ENCODE measurements at places on chromosomes 13 and 19. TPM values are rescaled to one million over a fixed set of nuclear protein-coding genes. Genes with fewer than 3 reads are reported as not detected.

GRCh38 chr13:76762721-76763120 is 123.5 kb downstream of the KCTD12 start:
- DNase-seq, result no peak

DNA sequence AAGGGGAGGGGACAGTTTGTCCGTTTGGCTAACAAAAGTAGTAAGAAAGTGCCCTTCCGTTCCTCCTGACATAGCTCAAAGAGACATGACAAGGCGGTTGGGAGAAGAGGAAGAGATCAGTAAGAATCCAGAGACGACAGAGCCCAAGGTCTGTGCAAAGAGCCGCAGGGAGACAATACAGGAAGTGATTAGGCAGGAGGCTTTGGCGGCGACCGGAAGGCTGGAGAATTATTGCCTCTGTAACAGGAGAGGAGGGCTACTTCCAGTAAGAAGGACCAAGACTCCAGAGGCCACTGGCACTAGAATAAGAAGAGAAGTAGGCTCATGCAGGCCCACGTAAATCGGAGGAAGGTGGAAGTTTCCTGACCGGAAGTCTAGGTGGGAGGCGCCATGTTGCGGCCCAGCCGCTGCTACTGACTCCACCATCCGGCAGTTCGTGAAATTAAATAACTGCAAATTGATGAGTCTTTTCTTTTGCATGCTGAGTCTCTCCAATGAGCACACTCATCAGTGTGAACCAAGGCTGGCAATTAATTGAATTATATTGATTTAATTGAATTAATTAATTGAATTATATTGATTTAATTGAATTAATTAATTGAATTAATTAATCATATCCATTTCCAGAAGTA is 9.9 kb downstream of the RFX2 start:
- no peak for DNase-seq

GRCh38 chr13:98520674-98521449 is 56.0 kb downstream of the STK24 start:
- no peak for DNase-seq

DNA sequence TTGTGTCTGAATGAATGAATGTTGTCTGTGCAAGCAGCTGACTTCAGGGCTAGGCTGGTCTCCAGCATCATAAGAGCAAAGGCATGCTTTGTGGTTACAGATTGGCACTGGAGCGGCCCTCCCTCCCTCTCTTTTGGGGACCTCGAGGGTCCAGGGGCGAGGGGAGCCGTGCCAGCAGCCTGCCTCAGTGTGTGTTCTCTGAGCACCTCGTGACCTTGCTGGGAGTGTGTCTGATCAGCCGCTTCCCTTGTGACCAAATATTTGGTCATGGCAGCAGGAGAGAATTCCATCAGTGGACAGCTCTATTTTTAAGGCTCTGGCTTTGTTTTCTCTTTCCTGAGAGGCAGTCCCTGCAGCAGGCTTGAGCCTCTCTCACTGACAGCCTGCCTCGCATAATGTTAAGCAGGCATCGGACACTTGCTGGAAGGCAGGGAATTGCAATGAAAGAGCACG is 329.7 kb downstream of the UQCRFS1 start:
- no peak for DNase-seq

- DNase-seq, result no peak
Observed at GRCh38 chr19:54207983-54208783, 7.5 kb downstream of the RPS9 start.

GRCh38 chr19:48683349-48683748 is 10.5 kb upstream of the NTN5 start:
- DNase-seq, result no peak

GRCh38 chr13:25295701-25296100 is 5.7 kb upstream of the NUP58 start:
- no peak for DNase-seq

DNA sequence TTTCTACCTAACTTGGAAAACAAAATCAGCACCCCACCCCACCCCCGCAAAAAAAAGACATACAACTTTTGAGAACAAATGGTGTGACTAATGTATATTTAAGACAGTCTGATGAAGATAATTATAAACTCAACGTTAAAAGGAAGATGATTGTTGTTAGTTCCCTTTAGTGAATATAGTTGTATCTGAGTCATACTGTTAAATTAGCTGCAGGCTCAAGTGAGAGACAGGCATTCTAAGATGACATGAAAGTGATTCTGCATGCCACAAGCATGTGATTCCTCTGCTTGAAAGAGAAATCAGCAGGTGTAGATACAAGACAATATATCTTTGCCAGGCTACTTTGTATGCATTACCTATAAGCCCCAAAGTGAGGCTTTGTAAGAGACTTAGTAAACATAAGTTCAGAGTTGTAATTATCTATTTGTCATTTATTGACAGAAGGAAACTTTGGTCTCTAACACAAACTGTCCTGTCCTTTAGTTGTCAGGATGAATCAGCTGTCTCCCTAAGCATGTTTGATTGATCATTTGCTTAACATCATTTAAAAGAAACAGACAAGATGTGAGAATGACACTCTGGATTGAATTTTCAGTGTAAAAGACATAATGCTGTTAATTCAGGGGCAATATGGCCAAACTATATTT is 319.4 kb upstream of the HTR2A start:
- peak; percentile 85 for DNase-seq

GRCh38 chr13:94660695-94661326 is 51.5 kb downstream of the SOX21 start:
- DNase-seq, result no peak

- DNase-seq, result no peak
Observed at GRCh38 chr19:2453431-2454025, 3.2 kb downstream of the LMNB2 start.

DNA sequence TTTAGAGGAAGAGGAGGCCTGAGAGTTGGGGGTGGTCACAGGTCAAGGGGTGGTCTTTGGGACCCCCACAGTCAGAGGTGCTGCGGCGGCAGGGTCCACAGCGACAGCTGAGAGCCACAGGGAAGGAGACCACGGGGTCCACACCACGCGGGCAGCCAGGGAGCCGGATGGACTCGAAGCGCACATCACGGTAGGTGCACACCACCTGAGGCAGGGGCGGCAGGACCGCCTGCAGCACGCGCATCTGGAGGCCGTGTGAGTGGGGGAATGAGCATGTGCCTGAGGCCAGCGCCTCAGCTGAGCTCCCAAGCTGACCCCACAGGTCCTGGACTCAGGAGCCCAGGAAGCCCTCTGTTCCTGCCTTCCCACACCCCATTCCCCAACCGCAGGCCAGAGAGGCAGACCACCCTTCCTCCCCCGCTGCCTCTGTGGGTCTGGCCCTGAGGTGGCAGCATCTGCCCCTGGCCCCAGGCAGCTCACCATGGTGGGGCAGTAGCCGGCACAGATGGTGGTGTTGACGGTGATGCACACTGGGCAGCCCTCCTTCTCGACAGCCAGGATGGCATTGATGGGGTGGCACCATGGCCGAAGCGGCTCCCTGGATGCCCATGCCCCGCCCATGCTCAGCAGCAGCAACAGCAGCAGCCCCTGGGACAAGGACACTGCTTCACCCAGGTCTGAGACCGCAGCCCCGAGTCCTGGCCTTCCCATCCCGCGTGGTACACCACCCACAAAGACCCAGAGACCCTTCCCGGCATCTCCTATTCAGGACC is 638 bp downstream of the LHB start:
- DNase-seq, result no peak

- DNase-seq, result no peak
Observed at GRCh38 chr19:48603001-48603400, 3.5 kb upstream of the SPACA4 start.

DNA sequence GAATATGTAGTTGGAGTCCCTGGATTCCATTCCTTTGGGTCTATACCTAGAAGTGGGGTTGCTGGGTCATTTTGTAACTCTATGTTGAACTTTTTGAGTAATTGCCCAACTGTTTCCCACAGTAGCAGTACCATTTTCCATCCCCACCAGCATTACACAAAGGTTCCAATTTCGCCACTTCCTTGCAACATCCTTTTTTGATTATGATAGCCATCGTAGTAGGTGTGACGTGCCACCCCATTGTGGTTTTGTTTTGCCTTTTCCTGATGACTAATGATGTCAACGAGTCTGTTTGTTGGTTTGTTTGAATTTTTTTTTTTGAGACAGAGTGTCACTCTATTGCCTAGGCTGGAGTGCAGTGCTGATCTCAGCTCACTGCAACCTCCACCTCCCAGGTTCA is 3.3 kb upstream of the PEX11G start:
- DNase-seq, result no peak

- DNase-seq, result peak; percentile 67
Observed at GRCh38 chr13:51638216-51638871, 54.1 kb downstream of the WDFY2 start.

DNA sequence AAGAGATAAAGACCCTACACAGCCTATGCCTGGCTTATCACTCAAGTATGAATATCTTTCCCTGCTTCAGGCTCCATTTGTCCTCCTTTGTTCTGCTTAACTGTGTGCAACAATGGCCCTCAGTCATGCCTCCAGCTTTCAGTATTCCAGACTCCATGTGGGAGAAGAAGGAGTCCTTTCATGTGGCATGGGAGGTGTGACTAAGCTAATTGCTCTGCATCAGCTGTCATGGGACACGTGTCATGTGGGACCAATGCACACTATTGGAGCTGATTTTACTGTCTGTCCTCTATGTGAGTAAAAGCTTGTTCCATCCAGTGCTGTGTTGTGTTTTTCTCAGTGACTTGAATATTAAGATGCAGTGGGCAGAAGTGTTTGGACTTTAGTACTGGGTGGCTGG is 1198.3 kb downstream of the OLFM4 start:
- no peak for DNase-seq

GRCh38 chr13:30720172-30720869 is 15.0 kb upstream of the ALOX5AP start:
- DNase-seq, result no peak

- no peak for DNase-seq
Observed at GRCh38 chr19:41330946-41331678, 21.1 kb downstream of the CCDC97 start.

- DNase-seq, result no peak
Observed at GRCh38 chr13:23731709-23732108, 157.5 kb downstream of the MIPEP start.

DNA sequence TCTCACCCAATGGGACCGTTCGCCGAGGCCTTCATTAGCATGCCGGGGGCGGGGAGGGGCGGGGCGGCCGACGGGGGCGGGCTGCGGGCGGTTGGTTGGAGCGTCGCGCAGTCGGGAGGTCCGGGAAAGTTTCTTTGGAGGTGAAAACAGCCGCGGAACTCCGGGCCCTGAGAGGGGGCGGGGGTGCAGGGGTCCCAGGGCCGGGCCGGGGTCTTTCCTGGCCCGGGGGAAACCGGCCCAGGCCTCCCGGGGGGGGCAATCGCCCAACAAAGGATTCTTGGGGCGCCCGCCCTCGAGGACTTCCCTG is at the start of gene HMG20B:
Gene HMG20B (plus strand): TSS at position 90 of the 307 bp plus-strand sequence. CDS start 366 bp downstream, outside the sequence.
- no peak for DNase-seq

- DNase-seq, result no peak
Observed at GRCh38 chr19:23779645-23780044, 21.0 kb upstream of the ZNF681 start.

DNA sequence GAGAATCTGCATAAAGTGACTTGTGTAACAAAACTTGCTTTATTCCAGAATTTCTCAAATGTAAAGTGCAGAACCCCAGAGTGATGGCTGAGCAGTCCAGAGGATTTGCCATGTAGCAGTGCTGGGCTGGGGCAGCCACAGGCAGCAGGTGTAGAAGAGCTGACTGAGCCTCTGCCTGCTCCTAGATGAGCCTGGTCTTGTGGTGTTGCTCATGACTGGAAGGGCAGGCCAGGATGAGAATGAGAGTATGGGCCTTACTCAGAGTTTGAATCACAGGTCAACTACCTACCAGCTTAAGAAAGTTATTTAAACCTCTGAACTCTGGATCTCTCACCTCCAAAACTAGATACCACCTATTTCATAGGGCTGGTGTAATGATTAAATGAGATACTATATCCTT is 2.9 kb upstream of the C13orf42 start:
- no peak for DNase-seq

ICAM5 gene
- 2.5 TPM for total RNA-seq

XRCC1 gene
- total RNA-seq, result 31.1 TPM

SLC15A1 gene
- not detected for total RNA-seq

PSMD8 gene
- 247 TPM for total RNA-seq

APC2 gene
- total RNA-seq, result 0.07 TPM

RASA3 gene
- total RNA-seq, result 9.2 TPM

ADPRHL1 gene
- 1.0 TPM for total RNA-seq

ZIM2 gene
- total RNA-seq, result not detected
